ENCODE measurements at places on chromosomes 4 and X.

DNA sequence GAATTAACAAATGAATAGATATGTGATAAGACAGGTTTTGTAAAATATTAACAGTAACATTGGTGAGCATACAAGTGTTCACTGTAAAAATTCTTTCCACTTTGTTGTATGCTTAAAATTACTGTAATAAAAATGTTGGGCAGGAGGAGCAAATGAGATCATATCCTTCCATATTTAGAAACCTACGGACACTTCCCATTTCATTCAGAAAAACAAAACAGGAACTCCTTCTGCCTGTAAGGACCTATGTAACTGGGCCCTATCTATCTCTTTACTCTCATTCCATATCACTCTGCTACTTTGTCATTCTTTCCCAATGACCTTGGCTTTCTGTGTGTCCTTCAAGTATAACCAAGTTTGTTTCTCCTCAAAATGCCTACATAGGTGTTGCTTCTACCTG lies 53.7 kb upstream of the SLC39A8 start:
- no peak for DNase-seq

GRCh38 chr4:156971676-156972378 lies at the start of gene PDGFC:
Gene PDGFC, minus strand, starts transcription at chr4:156971799. Its CDS starts 896 bp downstream, at chr4:156970903.
- peak; percentile 92 for DNase-seq

- DNase-seq: no peak
These were observed 83.3 kb downstream of the KLHL34 start for GRCh38 chrX:21574793-21575192.

DNA sequence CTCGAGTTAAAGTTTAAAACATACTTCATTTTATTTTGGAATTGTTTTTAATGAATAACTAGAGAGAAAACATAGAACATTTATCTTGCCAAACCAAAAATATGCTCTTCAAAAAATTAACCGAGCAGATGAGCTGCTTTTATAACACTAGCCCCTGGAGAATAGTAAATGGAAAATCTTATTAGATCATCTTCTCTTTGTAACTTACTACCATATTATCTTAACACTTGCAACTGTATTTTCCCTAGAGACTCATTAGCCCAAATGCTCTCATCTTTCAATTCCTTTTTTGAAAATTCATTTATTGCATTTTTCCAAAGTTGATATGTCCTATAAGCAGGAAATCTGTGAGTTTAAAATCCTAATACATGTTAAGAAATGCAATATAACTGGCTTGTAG lies 143.3 kb downstream of the CAMK2D start:
- no peak for DNase-seq

DNA sequence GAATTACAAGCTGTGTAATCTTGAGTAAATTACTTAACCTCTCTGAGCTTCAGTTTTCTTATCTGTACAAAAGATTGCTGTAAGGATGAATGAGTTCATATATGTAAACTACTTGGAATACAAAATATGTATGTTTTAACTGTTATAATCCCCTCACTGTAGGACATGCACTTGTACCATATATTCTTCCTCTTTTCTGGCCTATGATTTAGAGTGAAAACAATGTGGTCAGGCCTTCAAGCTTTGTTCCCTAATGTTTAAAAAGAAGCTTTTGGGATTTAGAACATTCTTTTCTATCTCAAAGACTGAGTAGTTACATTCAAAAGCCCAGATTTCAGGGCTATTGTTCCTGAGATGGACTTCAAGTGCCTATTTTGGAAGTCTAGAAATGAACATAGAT lies 26.7 kb upstream of the GPRIN3 start:
- no peak for DNase-seq

DNA sequence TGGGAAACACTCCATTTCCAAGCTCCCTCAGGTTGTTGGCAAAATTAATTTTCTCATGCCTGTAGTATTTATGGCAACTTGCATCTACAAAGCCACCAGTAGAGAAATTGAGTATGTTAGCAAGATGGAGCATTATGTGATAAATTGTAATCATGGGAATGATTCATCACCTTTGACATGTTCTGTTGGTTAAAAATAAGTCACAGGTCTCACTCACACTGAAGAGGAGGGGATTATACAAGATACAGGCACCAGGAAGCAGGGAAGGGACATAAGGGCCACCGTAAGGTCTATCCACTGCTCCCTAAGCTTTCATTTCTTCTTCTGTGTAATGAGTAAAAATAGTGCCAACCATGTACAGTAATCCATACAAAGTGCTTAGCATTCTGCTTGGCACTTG lies 313.0 kb downstream of the GBA3 start:
- DNase-seq: no peak

GRCh38 chr4:78562687-78563086 lies 11.1 kb downstream of the ANXA3 start:
- no peak for DNase-seq

DNA sequence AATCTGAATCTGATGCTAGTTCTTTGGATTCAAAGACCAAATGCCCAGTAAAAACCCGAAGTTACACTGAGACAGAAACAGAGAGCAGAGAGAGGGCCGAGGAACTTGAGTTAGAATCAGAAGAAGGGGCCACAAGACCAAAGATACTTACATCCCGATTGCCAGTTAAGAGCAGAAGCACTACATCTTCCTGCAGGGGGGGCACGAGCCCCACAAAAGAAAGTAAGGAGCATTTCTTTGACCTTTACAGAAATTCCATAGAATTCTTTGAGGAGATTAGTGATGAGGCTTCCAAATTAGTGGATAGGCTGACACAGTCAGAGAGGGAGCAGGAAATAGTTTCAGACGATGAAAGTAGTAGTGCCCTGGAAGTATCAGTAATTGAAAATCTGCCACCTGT lies 309.3 kb downstream of the ANK2 start:
- no peak for DNase-seq

GRCh38 chrX:12617241-12617640 lies 174.0 kb upstream of the PRPS2 start:
- no peak for DNase-seq

GRCh38 chr4:60709061-60709460 lies 491.1 kb upstream of the ADGRL3 start:
- no peak for DNase-seq

DNA sequence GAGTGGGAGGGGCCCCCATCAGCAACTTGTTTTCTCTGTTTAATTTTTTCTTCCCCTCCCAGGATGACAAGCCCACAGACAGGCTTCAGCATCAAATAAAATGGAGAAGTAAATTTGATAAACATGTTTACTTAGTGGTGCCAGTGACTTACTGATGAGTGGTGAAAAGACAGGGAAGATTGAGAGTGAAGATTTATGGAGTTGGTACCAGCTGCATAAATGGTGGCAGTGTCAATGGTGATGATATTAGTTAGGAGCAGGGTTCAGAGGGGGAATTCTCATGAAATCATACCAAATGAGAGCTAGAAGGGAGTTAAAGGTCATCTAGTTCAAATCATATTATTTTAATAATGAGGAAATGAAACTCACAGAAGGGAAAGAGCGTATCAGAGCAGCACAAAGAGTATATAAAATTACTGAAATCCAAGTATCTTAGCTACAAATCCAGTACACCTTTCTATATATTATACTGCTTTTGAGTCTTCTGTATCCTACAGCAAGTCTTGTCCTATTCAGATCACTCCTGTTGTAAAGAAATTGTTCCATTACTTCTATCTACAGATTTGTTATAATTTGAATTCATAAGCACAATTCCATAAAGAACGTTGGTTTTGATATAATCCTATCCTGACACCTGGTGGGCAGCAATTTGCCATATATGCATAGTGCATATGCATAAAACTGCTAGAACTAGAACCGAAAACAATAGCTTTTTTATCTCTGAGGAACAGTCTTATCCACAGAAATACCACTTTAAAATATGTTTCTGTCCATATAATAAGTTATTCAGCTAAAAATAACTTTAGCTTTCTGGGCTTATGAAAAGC lies 5.0 kb downstream of the P2RY10 start:
- DNase-seq: no peak

DNA sequence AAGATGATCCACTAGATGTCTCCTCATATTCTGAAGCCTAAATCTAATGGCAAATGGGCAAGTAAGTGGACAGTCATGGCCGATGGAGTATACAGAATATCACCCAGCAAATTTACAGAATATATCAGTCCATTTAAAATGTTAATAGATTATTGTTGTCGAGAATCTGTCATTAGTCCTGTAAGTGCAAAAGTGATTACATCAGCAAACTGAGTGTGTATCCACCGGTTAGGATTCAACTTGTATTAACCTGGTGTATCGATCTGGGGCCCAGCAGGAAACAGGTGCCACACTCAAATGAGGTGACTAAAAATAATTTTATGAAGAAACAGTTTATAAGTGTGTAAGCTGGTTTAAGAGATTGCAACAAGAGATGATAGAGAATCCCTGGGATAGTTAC lies 367.9 kb upstream of the FAM47C start:
- DNase-seq: no peak

DNA sequence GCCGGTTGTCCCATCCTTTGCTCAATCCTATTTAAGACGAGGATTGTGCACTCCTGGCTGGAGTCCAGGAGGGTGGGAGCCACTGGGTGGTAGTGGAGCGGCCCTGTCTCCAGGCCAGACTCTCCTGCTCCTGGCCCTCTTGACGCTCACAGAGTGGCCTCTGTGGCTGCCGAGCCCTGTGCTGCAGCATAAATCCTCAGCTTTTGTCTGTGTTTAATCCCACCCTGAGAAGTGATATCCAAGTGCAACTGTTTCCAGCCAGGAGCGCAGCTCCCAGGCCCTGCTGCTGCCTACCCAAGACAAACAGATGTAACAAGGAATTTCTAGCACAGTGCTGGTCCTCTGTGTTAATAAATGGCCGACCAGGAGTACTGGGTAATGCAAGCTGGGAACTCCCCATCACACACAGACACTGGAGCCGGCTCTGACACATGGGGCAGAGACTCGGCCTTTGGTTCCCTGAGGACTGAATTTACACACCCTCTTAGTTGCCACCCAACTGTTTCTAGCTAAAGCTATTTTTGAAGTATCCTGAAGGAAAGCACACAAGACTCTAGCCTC lies 85.3 kb downstream of the GATB start:
- DNase-seq: no peak

DNA sequence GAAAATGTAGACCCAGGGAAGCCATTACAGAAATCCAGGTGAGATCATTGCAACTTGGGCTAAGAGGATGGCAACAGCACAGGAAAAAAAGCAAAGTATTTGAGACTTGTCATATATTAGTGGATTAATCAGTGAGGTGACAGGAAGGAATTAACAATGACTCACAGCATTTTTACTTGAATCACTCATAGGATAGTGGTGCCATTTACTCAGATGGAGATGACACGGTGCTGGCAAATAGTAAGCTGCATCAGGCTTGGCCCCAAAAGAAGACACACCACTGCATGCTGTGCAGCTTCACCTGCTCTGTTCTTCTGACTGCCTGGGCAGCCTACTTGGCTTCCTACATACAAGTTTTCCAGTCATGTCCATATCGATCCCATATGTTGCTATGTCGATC lies 144.8 kb downstream of the FRYL start:
- no peak for DNase-seq

- DNase-seq: no peak
These were observed 631.6 kb downstream of the PCDH18 start for GRCh38 chr4:136900696-136901095.

- no peak for DNase-seq
These were observed 516 bp upstream of the ZIC3 start for GRCh38 chrX:137565318-137565904.

DNA sequence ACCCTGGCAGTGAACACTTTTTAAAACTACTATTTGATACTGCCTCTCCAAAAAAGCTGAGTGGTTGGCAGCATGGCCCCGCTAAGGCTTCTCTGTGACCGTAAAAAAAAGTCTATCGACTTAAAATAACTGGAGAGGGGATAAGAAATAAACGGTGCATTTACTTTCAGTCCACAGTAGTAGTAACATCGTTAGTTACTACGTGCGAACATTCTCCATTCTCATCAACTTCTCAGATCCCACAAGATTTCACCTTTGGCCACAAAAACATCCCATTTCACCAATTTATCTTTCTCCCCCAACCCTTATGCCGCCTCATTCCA lies 524 bp upstream of the EXOSC9 start:
- no peak for DNase-seq

DNA sequence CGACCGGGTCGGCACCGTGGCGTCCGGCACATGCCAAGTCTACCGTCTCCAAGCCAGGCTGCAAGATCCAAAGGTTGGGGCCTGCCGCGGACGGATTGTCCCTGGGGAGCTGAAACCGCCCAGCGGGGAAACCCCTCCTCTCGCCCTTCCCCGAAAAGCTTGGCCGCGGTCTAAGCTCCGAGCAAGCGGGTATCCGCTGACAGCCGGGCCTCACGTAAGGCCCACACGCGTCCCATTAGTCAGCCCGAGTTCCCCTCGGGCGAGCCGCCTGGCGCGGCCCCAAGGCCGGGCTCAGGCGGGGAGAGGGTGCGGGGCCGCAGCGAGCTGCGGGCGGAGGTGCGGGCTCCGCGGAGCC lies 6.8 kb upstream of the BCOR start:
- DNase-seq: peak; percentile 86

- no peak for DNase-seq
These were observed 96.3 kb upstream of the HPF1 start for GRCh38 chr4:169854090-169854489.

GRCh38 chr4:111712093-111712677 lies 433.1 kb upstream of the FAM241A start:
- DNase-seq: no peak

DNA sequence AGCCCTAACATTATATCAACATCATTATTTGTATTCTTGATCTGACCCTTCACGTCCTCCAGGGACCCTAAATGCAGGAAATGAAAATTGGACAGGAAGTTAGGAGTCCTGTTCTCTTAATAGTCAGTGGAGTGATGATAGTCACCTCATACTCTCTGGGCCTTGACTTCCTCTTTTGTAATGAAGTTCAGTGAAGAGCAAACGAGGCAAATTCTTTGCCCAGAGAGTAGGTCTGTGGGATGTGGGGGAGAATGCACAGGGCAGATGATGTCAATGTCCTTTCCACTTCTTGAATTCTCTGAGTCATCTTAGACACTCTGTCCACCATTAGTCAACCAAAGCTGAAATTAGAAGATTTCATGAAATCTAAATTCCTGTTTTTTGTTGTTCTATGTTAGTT lies 17.1 kb upstream of the GPRIN3 start:
- no peak for DNase-seq

GRCh38 chr4:86099348-86099747 lies 260.5 kb downstream of the MAPK10 start:
- no peak for DNase-seq

DNA sequence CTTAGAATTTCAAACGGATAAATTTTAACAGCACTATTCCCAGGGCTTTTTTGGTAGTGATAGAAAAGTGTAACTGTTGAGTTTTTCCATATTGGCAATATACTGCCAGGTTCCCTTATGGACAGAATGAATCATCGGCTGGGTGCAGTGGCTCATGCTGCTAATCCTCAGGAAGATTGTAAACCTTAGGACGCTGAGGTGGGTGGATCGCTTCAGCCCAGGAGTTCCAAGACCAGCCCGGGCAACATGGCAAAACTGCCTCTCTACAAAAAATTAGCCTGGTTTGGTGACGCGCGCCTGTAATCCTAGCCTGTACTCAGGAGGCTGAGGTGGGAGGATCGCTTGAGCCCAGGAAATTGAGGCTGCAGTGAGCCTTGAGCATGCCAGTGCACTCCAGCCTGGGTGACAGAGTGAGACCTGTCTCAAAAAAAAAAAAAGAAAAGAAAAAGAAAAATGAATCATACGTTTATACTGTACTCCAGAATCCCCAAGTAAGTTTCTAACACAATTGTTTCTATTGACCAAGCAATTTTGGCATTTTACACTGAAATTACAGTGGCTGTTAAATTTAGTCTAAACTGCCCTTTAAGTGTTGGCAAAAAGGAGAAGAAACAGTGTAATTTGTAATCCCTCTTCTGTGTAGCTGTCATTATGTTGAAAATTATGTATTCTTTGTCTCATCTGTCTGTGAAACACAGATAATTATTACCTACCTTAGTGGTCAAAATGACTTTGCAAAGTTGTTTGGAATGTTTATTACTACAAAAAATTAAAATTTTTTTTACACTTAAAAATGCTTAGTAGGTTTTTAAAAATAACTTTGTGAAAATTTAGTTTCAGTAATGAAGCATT lies 1.8 kb downstream of the SLC30A9 start:
- DNase-seq: no peak
